ENCODE measurements at places on chromosomes 3 and 15.

- no peak for DNase-seq
Measured at GRCh38 chr15:23387621-23388190, 33.2 kb downstream of the GOLGA8S start.

DNA sequence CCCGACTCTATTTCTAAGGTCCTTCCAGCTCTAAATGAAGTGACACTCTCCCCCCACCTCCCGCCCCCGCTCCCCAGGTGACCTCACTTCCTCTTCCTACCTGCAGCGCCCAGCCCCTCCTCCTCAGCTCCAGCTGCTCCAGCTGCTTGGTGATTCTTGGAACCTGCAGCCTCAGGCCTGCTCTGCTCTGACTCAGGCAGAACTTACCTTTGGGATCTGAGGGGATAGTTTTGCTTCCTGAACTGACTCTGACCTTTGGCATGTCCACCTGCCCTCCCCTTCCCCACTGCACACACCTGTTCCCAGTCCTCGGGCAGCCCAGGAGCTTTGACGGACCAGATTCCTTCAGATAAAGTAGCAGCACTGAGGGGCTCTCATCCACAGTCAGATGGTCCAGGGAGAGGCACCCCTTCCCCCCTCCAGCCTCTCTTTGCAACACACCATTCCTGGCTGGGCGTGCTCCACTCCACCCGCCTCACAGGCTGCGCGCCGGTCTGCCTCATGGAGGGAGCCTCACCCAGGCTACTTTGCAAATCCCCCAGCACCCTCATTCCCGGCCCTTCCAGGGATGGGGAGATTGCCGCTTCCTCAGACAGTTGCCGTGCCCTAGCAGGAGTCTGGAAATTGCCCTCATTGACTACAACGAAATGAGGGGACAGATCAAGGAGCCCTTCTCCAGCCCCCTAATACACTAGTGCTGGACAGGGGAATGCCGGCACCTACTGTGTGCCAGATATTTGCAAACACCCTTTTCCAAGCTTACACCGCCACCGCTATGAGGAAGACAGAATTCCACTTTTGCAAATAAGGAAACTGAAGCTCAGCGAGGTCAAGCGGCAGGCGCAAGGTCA lies 692 bp upstream of the C15orf39 start:
- DNase-seq = no peak

GRCh38 chr15:63260791-63261190 lies 16.6 kb upstream of the APH1B start:
- no peak for DNase-seq

DNA sequence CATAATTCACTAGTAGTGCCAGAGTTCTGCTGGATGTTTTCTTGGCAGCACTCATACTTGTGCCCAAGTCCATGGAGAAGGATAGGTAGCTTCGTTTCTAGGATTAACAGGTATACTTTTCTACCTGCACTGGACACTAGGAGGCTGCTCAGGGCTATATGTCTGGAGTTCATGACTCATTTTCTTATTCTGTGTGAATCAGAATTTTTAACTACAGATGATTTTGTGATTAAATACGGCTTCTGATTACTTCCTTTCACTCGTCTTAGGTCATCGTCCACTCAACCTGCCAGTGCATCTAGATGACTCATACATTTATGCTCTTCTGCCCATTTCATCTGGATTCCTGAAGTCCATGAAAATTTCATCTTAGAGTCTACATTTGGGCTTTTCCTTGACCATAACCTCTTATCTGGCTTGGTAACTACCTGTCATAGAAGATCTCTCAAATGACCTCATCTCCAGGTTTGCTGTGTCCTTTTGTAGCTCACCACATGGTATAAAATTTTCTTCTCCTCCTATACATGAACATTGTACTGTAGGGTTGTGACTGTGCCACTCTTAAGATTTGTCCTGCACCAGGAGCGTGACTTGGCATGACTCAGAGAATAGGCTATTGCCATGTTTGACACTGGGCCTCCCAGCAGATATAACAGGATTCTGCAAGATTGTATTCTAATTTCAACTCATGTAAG lies 66.7 kb upstream of the GCSAM start:
- DNase-seq = no peak

DNA sequence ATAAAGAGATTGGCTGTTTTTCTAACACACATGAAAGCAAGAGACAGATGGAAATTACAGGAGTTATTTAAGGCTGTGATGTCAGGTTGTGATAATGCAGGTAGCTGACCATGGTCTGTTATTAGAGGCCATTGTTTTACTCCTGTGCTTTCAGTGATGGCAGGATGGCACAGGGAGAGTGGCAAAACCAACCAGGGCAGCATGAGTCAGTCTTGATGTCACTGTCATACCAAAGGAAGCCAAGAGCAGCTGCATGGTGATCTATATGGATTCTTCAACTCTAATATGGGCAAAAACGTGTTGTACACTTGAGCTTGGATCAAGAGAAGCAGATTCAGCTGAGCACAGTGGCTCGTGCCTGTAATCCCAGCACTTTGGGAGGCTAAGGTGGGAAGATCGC lies 91.8 kb upstream of the LMOD3 start:
- DNase-seq = no peak

DNA sequence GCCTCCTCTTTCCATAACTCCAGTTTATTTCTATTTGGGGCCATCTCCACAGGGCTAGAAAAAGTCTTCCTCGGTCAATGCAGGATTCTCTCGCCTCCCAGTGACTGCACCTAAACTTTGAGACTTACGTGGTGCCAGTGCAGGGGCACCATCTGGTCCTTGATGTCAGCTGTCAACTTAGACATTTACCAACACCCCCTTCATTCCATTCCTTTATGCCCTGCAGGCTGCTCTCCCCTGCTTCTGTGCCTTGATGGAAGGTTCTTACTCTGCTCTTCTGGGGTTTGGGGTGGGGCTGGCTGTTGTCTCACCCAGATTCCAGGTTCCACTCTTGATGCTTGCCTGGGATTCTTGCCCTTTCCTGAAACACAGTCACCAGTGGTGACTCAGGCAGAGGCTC lies 101.8 kb downstream of the ST8SIA2 start:
- DNase-seq = no peak

DNA sequence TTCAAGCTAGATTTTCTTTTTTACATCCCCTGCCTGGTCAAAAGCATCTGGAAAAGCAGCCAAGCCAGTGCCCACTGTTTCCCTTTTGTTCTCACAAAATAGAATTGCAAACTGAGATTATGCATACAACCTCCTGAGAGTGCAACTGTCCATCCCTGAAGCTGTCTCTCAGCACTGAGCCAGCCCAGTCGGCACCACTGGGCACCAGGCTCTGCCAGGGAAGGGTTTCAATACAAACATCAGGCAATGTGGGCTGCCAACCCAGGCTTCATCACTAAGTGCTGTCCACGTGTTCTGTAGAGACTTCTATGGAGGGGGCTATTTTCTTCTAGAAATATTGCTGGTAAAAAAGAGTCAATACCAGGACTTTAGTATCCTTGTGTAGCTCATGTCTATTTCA lies 356.3 kb upstream of the TBL1XR1 start:
- DNase-seq = peak; percentile 6

GRCh38 chr15:29226436-29227208 lies 43.0 kb downstream of the NSMCE3 start:
- no peak for DNase-seq

GRCh38 chr15:80396096-80396495 lies 8.1 kb upstream of the ARNT2 start:
- no peak for DNase-seq

DNA sequence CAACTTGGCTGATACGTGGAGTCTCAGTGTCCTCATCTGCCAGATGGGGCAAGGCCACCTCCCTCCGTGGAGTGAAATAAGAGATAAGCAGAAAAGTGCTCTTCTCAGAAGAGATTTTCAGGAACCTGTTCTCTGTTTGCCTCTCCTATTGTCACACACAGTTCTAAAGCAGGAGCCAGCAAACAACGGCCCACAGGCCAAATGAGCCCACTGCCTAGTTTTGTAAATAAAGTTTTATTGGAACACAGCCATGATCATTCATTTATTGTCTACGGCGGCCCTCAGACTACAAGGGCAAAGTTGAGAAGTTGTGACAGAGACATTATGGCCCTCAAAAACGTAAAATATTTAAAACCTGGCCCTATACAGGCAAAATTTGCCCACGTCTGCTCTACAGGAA lies 256.8 kb upstream of the IGF1R start:
- no peak for DNase-seq

DNA sequence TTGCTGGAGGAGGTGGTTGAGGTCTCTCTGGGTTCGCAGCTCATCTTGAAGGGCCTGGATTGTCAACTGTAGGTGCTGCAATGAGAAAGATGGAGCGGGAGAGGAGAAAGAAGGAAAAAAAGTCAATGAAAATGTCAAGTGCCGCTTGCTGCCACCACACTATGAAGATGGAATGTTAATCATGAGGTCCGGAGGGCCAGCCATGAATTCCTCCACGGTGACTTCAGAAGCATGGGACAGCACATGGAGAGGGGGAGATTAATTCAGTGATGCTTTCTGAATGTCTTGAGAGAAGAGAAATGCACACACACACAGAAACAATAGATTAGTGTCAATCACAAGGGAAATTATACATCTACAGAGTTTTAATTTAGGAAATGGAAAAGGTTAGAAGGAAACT lies 171.9 kb downstream of the ERC2 start:
- no peak for DNase-seq

GRCh38 chr15:69808756-69809155 lies 289.0 kb downstream of the TLE3 start:
- DNase-seq = no peak

GRCh38 chr3:130941793-130942192 lies 47.9 kb downstream of the ATP2C1 start:
- no peak for DNase-seq

- DNase-seq = no peak
Measured at GRCh38 chr3:160170409-160171370, 54.5 kb upstream of the C3orf80 start.

GRCh38 chr3:71446260-71446659 lies 137.3 kb downstream of the FOXP1 start:
- DNase-seq = no peak

GRCh38 chr3:177596816-177597271 lies 399.6 kb upstream of the TBL1XR1 start:
- DNase-seq = no peak

- DNase-seq = no peak
Measured at GRCh38 chr3:21642433-21642832, 108.6 kb downstream of the ZNF385D start.
